ENCODE measurements at places on chromosomes 1 and 21.

- DNase-seq: no peak
Observed at GRCh38 chr1:47215713-47216112, 16.3 kb downstream of the TAL1 start.

- no peak for DNase-seq
Observed at GRCh38 chr21:42925114-42925926, at the start of gene ERVH48-1. Gene ERVH48-1 (minus strand): TSS chr21:42925630. CDS start chr21:42919006, 6,624 bp downstream.

DNA sequence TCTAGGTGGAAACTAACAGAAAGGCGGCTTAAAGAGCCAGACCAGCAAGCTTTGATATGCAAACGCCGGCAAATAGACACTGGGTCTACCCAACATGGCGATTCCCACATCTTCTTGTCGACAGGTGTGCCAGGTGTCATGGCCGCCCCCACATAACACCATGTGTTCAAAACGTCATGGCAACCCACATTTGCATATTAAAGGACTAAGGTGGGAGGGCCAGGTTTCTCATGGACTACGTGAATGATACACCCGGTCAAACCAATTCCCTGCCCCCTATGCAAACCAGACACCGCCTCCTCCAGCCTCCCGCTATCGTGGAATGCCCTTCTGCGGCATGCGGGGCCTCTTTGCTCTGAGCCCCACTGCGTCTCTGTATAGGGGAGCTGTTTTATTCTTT is 41.3 kb downstream of the ICOSLG start:
- no peak for DNase-seq

DNA sequence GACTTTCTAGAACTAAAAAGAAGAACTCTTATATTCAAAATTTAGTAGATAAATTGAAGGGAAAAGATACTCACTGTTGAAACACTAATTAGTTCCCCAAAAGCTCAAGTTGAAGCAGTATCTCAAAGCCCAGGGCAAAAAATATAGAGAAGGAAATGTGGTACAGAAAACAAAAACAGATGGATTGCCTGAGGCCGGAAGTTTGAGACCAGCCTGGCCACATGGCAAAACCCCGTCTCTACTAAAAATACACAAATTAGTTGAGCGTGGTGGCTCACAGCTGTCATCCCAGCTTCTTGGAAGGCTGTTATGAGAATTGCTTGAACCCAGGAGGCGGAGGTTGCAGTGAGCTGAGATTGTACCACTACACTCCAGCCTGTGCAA is 36.0 kb downstream of the FAM177B start:
- DNase-seq: no peak

- no peak for DNase-seq
Observed at GRCh38 chr1:95118710-95119109, 1.6 kb downstream of the TLCD4 start.

- no peak for DNase-seq
Observed at GRCh38 chr1:78726686-78727085, 77.1 kb downstream of the IFI44 start.
